ENCODE measurements at places on chromosomes 12 and 14.

- DNase-seq: no peak
These were observed 11.2 kb upstream of the PLD4 start for GRCh38 chr14:104913435-104913834.

GRCh38 chr12:18283831-18284230 lies 22.5 kb downstream of the PIK3C2G start:
- no peak for DNase-seq

DNA sequence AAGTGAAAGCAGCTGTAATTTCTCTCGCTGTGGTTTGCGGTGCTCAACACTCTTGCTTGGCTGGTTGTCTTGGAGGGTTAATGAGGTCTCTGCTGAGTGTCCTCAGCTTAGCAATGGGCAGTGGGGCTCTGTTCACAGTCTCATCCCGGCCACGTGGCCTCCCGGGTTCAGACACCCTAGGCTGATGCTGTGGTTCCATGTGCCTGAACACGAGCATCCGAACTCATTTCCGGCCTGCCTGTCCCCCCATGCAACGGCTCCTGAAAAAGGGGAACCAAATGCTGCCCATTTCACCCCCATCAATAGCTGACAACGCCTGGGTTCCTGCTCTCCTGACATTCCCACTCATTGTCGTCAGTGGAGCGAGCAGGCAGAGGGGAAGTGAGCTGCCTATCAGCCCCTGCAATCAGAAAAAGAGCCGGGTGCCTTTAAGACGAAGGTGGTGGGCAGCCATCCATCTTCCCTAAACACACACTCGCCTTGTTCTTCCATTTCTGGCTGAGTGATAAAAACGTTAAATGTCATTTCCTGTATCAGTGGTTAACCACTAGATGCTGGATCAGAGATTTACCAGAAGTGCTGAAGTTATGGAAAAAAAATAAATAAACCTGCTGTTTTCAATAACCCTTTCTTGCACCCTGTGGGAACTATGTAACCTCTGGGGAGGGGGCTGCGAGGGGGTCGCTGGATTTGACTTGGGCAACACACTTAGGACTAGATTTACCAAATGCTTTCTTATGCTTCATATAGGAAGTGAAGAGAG lies 60.3 kb upstream of the BCL2L14 start:
- no peak for DNase-seq

GRCh38 chr14:92960706-92961566 lies 38.0 kb downstream of the CHGA start:
- no peak for DNase-seq

DNA sequence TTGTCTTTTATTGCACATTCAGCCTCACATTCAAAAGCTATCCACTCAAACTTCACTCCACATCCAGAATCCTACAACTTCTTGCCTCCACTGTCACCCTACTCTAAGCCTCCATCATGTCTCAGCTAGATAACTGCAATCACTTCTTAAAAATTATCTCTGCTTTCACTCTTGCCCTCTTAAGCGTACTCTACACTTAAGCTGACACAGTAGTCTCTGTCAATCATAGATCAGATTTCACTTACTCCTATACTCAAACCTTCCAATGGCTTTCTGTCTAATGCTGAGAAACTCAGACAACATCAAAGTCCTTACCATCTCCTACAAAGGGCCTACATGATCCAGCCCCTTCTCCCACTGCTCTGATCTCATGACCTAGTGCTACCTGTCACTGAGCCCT lies 304.1 kb downstream of the ITPR2 start:
- no peak for DNase-seq

- DNase-seq: no peak
These were observed 8.9 kb upstream of the RBM25 start for GRCh38 chr14:73049428-73049827.

DNA sequence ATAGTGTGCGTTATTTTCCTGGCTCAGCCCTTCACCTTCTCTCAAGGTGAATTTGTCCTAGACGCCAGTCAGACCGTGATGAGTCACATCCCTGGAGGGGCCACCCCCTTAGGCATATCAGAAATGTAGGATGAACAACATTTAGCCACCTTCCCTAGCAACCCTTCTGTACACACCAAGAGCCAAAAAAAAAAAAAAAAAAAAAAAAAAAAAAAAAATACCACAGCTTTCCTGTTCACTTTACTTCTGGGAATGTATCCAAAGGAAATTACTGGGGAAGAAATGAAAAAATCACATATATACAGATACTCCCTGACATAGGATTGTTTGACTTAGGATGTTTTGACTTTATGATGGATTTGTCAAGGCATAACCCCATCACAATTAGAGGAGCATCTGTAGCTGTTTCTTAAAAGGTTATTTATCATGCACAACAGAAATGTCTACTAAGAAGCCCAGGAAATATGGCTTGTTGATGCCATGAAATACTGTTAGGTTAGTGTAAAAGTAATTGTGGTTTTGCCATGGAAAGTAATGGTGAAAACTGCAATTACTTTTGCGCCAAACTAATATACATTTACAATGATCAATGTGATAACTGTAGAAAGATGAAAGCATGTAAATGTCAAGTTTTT lies 68.2 kb upstream of the BDKRB2 start:
- no peak for DNase-seq

DNA sequence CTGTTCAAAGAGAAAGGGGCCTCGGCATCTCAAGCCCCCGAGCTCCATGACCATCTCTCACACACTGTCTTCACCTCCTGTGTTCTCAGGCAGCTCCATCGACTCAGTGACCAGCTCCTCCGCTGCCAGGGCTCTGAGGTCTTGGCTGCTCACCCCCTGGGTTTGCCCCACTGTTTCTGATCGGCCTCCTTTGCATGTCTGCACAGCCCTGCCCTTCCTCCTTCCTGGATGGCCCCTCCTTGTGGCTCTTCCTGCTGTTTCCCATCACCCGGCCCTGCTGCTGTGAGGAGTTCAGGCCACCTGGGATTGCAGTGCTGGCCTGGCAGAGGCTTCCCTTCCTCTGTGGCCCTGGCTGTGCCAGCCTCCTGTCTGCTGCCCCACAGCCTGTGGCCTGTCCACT lies 38.1 kb upstream of the PIWIL1 start:
- DNase-seq: no peak

GRCh38 chr12:4172999-4173398 lies 100.6 kb upstream of the CCND2 start:
- no peak for DNase-seq

- DNase-seq: no peak
These were observed 225.8 kb upstream of the PLXNC1 start for GRCh38 chr12:93922583-93923006.

GRCh38 chr12:69512820-69513219 lies 42.6 kb downstream of the FRS2 start:
- DNase-seq: no peak

- no peak for DNase-seq
These were observed 90.1 kb upstream of the FLRT2 start for GRCh38 chr14:85439696-85440328.

- DNase-seq: no peak
These were observed 132.3 kb downstream of the SNAPC1 start for GRCh38 chr14:61894452-61895077.

- DNase-seq: no peak
These were observed 20.4 kb upstream of the PDZRN4 start for GRCh38 chr12:41167701-41168100.

GRCh38 chr12:68239309-68239982 lies 13.8 kb upstream of the IL26 start:
- DNase-seq: no peak

DNA sequence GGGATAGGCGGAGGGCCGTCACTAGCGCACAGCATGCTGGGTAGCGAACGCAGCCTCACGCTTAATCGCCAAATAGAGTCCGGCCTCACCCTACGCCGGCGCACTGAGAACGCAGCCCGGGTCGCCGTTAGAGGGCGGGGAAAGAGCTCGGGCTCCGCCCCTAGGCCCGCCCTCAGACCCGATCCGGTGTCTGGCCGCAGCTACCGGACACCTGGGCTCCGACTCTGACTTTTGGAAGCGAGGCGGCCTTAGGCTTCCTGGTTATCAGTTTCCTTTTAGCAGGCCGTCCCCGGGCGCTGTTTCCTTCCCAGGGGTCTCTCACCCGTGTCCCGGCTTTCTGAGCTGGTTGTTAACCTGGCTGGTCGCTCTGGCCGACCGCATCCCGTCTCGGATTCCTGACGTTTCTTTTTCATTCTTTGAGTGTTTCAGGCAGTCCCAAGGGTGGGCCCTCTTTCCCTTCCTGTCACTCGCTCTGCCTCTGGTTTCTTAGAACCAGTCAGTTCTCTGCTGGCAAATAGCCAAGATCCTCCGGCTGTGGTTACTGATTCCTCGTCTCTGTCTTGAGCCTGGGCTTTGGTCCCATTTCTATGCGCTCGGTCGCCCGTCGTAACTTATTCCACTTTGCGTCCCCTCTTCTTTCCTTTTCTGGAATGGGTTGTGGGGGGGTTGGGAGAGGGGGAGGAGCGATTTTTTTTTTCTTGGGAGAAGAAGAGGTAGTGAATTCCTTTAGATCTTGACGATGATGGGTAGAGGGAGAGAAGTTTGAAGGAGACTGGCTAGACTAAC lies 464 bp upstream of the STRN3 start:
- DNase-seq: peak; percentile 82

DNA sequence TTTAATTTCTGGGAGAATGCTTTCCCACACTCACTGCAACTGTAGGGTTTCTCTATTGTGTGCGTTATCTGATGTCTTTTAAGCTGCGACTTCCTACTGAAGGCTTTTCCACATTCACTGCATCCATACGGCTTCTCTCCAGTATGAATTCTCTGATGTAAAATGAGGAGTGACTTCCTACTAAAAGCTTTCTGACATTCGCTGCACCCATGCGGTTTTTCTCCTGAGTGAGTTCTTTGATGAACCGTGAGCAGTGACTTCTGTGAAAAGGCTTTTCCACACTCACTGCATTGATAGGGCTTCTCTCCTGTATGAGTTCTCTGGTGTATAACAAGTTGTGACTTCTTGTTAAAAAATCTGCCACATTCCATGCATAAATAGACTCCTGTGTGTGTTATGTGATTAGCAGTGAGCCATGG lies 29.7 kb downstream of the ZNF605 start:
- no peak for DNase-seq

- no peak for DNase-seq
These were observed 172.2 kb downstream of the FLRT2 start for GRCh38 chr14:85702191-85702590.

- DNase-seq: no peak
These were observed 784.2 kb downstream of the SLC6A15 start for GRCh38 chr12:84128117-84128991.

- no peak for DNase-seq
These were observed 22.6 kb downstream of the GPHN start for GRCh38 chr14:66530526-66530925.

DNA sequence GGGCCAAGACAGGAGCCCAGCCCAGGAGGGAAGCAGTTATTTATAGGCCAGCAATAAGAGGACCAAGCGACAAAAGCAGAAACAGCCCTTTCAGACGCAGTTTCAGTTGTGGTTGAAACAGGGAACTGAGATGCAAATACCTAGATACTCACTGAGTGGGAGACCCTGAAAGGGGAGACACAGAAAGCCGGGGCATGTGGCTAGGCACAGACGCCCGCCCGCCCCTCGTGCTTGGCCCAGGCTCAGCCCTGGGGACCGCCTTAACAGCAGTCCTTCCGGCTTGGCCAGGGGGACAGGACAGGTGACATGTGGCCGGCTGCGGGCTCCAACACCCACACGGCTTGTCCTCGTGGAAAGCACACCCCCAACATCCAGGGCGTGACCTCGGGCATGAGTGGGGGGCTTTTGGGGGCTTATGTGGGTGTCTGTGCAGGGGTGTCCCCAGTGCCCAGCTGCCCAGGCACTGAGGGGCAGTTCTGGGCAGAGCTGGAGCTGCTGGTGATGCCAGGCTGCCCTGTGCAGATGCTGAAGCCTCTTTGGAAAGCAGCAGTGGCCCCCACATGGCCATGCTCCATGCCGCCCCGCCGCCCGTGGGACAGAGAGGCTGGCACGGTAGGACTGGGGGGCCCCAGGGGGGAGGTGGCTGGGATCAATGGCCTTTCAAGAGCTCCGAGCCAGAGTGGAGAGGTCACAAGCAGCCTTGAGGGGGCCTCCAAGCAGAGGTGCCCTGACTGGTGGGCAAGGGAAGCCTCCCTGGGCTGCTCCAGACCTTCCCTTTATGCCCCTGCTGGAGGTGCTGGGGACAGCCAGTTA lies 2.1 kb downstream of the PLD4 start:
- DNase-seq: no peak
